ENCODE measurements at places on chromosomes 3 and 15. TPM values are rescaled to one million over a fixed set of nuclear protein-coding genes. Genes with fewer than 3 reads are reported as not detected.

Gene WDR49
- 0.47 TPM for total RNA-seq

DNA sequence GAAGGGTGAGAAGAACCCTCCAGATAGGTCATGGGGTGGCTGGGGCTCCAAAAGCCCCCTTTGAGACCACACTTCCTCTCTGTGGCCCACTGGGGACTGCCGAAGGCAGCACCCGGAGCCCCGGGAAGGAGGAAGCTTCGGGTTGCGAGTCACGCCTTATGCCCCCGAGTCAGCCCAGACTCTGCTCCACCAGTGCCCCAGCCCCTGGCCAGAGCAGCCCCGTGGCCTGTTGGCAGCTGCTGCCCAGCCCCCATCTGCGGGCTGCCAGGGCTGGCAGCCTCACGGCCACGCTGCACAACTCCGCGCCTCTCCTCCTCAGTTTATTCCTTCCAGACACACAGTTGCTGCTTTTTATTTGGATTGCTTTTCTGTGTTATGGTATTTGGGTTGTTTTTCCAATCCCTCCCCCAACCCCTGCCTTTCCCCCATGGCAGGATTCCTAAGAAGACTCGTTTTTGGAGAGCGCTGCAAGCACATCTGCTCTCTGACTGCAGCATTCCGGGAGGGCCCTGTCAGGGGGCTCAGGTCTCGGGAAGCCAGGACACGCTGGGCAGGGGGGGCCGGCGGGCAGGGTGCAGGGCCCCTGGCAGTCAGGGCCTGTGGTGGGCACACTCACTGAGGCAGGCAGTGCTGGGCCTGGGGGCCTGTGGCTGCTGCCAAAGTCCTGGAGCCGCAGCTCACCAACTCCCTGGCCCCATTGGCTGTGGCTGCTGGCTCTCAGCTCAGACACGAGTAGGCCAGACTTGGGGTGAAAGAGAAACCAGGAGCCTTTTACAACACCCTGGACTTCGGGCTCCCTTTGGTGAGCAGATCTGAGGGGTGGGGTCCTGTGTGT lies 20.2 kb downstream of the MAGEF1 start:
- no peak overlapping the region for H3K4me3 ChIP-seq
- H3K27me3 ChIP-seq: peaks cover 21% of the 10 kb centered on the region
- no peak for DNase-seq
- no peak overlapping the region for H3K27ac ChIP-seq
- no peaks in the 10 kb centered on the region for H3K36me3 ChIP-seq

GRCh38 chr3:171011873-171012336 lies 14.6 kb downstream of the SLC2A2 start:
- H3K4me1 ChIP-seq: no peaks in the 10 kb centered on the region
- H3K4me3 ChIP-seq: no peak overlapping the region
- DNase-seq: no peak

DNA sequence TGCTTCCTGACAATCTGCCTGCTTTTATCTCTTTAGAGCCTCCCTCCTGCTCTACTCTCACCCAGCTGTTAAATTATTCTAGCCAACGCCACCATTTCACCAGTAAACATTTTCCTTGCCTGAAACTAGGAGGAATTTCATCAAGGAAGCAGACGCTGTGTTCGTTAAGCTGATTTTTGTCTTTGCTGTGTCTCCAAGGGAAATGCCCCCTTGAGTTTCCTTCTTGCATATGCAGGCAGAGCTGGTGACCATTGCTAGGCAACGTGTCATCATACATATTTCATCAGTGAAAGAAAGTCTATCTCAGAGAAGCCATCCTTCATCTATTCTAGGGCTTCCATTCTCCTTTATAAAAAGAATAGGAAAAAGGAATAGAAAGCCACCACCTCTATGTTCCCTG lies 87.0 kb upstream of the ST8SIA2 start:
- no peak overlapping the region for H3K27ac ChIP-seq
- DNase-seq: no peak
- H3K27me3 ChIP-seq: peaks cover 23% of the 10 kb centered on the region
- H3K4me3 ChIP-seq: no peak overlapping the region
- H3K4me1 ChIP-seq: no peaks in the 10 kb centered on the region
- no peaks in the 10 kb centered on the region for H3K36me3 ChIP-seq

Gene ZNF385D
- not detected for total RNA-seq

Gene DPPA4
- total RNA-seq: not detected

- peaks cover 20% of the 10 kb centered on the region for H3K4me1 ChIP-seq
- H3K36me3 ChIP-seq: peaks cover 59% of the 10 kb centered on the region
- H3K27ac ChIP-seq: no peak overlapping the region
- no peak for DNase-seq
- no peaks in the 10 kb centered on the region for H3K27me3 ChIP-seq
- H3K4me3 ChIP-seq: no peak overlapping the region
Measured at GRCh38 chr15:43144512-43144911, 11.1 kb downstream of the TMEM62 start.

GRCh38 chr15:67822537-67823313 lies 2.6 kb upstream of the SKOR1 start:
- H3K4me3 ChIP-seq: peak overlapping the region; percentile 34
- DNase-seq: no peak
- H3K36me3 ChIP-seq: peaks cover 9% of the 10 kb centered on the region
- H3K4me1 ChIP-seq: peaks cover 33% of the 10 kb centered on the region
- H3K27ac ChIP-seq: peak overlapping the region; percentile 61

DNA sequence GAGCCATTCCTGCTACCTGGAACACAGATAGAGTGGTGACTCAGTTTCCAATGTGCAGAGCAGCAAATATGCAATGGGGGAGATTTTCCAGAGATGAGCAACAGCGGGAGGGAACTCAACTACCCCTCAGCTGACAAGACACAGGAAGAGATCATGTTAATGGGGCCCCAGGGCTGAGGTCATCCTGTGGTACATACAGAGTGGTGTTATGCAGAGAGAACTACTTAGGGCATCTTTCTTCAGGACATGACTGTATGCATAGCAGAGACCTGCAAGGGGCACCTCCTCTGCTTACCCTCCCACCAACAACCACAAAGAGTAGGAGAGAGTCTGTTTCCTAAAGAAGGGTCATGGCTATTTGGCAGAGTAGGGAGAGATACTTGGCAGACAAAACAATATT lies 6.8 kb upstream of the TBC1D5 start:
- H3K27ac ChIP-seq: peak overlapping the region; percentile 90
- no peaks in the 10 kb centered on the region for H3K36me3 ChIP-seq
- peaks cover 6% of the 10 kb centered on the region for H3K27me3 ChIP-seq
- peak overlapping the region; percentile 68 for H3K4me3 ChIP-seq
- peaks cover 25% of the 10 kb centered on the region for H3K4me1 ChIP-seq

GRCh38 chr15:35289024-35289617 lies 204.0 kb upstream of the NANOGP8 start:
- H3K27me3 ChIP-seq: no peaks in the 10 kb centered on the region
- H3K4me1 ChIP-seq: no peaks in the 10 kb centered on the region
- H3K4me3 ChIP-seq: no peak overlapping the region
- peak; percentile 6 for DNase-seq
- no peaks in the 10 kb centered on the region for H3K36me3 ChIP-seq

Gene TRIM42
- total RNA-seq: not detected

DNA sequence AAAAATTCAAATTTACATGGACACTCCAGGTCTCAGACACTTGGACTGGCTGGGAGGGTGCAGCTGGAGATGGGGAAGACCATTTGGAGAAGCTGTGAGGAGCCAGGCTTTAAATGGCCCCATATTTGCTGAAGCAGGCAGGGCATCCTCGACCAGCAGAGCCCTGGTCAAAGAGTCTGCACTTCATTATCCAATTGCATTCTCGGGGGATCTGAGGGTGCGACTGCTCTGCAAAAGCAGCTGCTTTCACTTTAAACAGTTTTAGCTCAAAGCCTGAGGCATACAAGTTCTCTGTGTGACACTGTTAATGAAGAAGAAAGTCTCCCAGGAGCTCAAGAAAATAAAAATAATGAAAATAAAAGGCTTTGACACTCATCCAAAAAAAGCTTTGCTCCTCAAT lies 98.0 kb upstream of the SLC25A36 start:
- H3K4me3 ChIP-seq: no peak overlapping the region
- DNase-seq: no peak
- H3K27ac ChIP-seq: no peak overlapping the region
- H3K4me1 ChIP-seq: peaks cover 13% of the 10 kb centered on the region

- no peak overlapping the region for H3K4me3 ChIP-seq
- peaks cover 29% of the 10 kb centered on the region for H3K36me3 ChIP-seq
- H3K27ac ChIP-seq: peak overlapping the region; percentile 59
- peaks cover 5% of the 10 kb centered on the region for H3K4me1 ChIP-seq
Measured at GRCh38 chr3:59818033-59818918, 768.5 kb upstream of the CFAP20DC start.

GRCh38 chr15:98903377-98904018 lies 104.1 kb downstream of the PGPEP1L start:
- DNase-seq: no peak
- H3K36me3 ChIP-seq: no peaks in the 10 kb centered on the region
- peaks cover 9% of the 10 kb centered on the region for H3K4me1 ChIP-seq
- H3K27me3 ChIP-seq: no peaks in the 10 kb centered on the region

DNA sequence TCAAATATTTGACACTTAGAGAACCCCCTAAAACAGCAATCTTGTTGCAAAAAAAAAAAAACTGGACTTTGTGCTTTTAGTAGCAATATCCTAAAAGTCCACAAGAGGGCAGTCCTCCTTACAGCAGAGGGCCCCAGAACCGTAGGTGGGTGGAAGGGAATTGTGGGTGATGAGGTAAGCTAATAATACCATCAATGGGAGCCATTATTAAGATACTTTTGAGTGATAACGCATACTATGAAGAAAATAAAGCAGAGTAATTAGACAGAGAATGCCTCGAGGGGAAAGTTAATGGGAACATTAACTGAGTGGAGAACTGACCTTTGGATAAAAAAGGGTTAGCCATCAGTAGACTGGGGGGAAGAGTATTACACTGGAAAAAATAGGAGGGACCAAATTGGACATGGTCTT lies 229.9 kb downstream of the THRB start:
- peaks cover 11% of the 10 kb centered on the region for H3K27me3 ChIP-seq
- H3K4me3 ChIP-seq: no peak overlapping the region
- no peak overlapping the region for H3K27ac ChIP-seq
- DNase-seq: peak; percentile 19
- H3K4me1 ChIP-seq: no peaks in the 10 kb centered on the region

Gene PPARG
- total RNA-seq: 0.55 TPM

DNA sequence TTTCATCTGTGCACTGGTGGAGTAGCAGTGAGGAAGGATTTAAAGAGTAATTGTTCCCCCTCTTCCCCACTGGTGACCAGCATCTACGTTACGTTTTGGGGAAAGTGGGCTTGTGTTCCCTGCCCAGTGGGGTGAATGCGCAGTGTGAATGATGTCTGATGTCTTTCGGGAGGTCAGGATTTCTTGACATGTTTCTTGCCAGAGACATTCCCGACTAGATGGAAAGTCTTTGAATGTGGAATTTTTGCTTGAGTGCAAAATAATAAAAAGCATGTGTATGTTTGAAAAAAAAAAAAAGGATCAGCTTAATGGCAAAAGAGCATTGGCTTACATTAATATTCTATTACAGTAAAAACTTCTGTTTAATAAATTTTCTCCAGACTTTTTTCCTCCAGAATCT lies 632.2 kb downstream of the FOXP1 start:
- H3K27ac ChIP-seq: no peak overlapping the region
- no peaks in the 10 kb centered on the region for H3K4me1 ChIP-seq
- no peaks in the 10 kb centered on the region for H3K27me3 ChIP-seq
- peaks cover 9% of the 10 kb centered on the region for H3K36me3 ChIP-seq
- H3K4me3 ChIP-seq: no peak overlapping the region
- DNase-seq: no peak

Gene HMG20A
- 47.4 TPM for total RNA-seq

DNA sequence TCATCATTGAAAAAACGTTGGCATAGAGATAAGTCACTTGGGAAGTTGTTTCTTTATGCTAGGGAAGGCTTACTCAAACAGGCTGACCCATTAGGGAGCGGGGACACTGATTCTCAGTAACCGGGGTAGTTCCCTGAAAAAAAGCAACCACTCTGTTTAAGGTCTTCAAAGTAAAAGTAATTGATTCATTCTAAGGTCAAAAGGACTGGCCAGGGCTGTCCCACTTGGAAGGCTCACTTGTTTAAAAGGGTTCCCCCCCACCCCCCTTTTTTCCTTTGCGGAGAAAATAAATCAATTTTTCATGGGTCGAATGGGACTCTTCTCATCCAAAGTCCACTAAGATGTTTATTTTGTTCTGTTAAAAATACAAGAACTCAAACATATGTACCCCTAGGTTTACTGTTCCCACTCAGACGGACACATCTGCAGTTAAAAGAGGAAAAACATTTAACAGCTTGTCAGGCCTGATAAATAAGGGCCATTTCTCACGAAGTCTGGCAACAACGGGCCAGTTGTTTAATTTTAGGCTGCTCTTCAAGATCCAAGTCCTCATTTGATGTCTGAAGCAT lies 53.0 kb downstream of the ARHGEF3 start:
- H3K4me1 ChIP-seq: peaks cover 51% of the 10 kb centered on the region
- H3K27me3 ChIP-seq: no peaks in the 10 kb centered on the region
- H3K27ac ChIP-seq: no peak overlapping the region

DNA sequence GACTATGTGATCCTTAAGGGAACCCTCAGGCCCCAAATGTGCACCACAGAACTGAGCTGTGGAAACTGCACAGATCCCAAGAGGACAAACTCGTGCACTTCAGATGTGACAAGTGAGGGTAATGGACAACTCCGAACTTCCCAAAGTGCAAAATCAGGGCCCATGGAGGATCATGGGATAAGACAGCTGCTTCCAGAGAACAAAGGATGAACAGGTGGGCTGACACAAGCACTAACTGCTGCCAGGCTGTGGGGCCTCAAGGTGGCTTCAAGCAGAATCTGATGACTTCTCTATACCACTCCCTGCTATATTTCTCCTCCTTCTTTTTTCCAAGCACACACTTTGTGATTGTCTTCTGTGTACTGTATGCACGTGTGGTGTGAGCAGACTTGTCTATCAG lies 5.4 kb downstream of the TARS3 start:
- H3K27me3 ChIP-seq: no peaks in the 10 kb centered on the region
- peaks cover 15% of the 10 kb centered on the region for H3K4me1 ChIP-seq
- H3K4me3 ChIP-seq: no peak overlapping the region
- no peak overlapping the region for H3K27ac ChIP-seq
- peaks cover 47% of the 10 kb centered on the region for H3K36me3 ChIP-seq

DNA sequence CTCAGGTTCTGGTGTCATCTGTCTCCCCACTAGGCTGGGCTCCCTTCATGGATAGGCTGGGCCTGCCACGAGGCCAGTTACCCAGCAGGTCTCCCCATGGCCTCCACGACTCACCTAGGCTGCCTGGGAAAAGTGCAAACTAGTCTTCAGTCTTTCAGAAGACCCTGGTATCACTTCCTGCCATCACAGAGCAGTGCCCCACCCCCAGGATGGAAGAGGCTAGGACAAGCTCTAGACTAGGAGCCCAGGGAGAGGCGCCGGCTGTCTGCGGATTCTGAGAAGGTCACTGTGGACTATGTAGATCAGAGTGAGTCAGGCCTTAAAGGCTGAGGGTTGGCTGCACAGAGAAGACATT lies 63.7 kb downstream of the CORO2B start:
- H3K27ac ChIP-seq: no peak overlapping the region
- no peak for DNase-seq
- no peak overlapping the region for H3K4me3 ChIP-seq

GRCh38 chr3:44058868-44059203 lies 182.8 kb upstream of the TOPAZ1 start:
- no peak for DNase-seq
- peaks cover 14% of the 10 kb centered on the region for H3K27me3 ChIP-seq
- H3K4me3 ChIP-seq: no peak overlapping the region
- H3K27ac ChIP-seq: no peak overlapping the region

GRCh38 chr15:61184431-61184830 lies 44.7 kb downstream of the RORA start:
- no peaks in the 10 kb centered on the region for H3K4me1 ChIP-seq
- no peak overlapping the region for H3K4me3 ChIP-seq
- no peak overlapping the region for H3K27ac ChIP-seq
- DNase-seq: no peak

GRCh38 chr3:173013219-173013832 lies 127.7 kb downstream of the SPATA16 start:
- H3K27ac ChIP-seq: no peak overlapping the region
- H3K4me1 ChIP-seq: no peaks in the 10 kb centered on the region
- no peak for DNase-seq
- H3K27me3 ChIP-seq: no peaks in the 10 kb centered on the region
- no peaks in the 10 kb centered on the region for H3K36me3 ChIP-seq

Data from activated CD4-positive, alpha-beta T cell treated with anti-CD3 and anti-CD28 coated beads, Interleukin-2, amount 10 ng/mL, durations not matched to agents 7 days and 5 days (primary cell).